ENCODE measurements at places on chromosomes 2 and 18. TPM values are rescaled to one million over a fixed set of nuclear protein-coding genes. Genes with fewer than 3 reads are reported as not detected.

GRCh38 chr2:131425231-131425941 lies 50.5 kb upstream of the TUBA3D start:
- DNase-seq, result no peak
- H3K4me3 ChIP-seq, result no peak overlapping the region
- no peak overlapping the region for H3K27ac ChIP-seq
- H3K4me1 ChIP-seq, result no peaks in the 10 kb centered on the region
- H3K27me3 ChIP-seq, result peaks cover 54% of the 10 kb centered on the region

DNA sequence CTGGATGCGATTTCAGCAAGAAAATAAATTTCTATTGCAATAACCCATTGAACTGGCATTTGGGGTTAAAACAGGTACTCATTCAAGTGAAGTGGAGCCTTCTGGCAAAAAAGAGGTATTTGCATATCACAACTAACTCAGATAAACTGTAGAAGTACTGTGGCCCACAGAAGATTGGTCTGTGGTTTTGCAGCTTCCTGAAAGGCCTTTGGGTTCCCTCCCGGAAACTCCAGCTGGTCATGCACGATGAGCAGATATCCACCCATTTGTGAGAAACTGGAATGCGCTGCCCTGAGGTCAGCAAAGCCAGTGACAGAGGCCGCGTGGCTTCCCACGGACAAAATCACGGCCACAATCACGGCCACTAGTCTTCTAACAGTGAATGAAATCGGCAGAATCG lies 106.3 kb downstream of the EPHA4 start:
- DNase-seq, result no peak
- H3K36me3 ChIP-seq, result no peaks in the 10 kb centered on the region
- peaks cover 6% of the 10 kb centered on the region for H3K4me1 ChIP-seq
- no peak overlapping the region for H3K27ac ChIP-seq
- no peaks in the 10 kb centered on the region for H3K27me3 ChIP-seq

GRCh38 chr2:70733646-70734180 lies 34.3 kb downstream of the ADD2 start:
- no peaks in the 10 kb centered on the region for H3K4me1 ChIP-seq
- no peak for DNase-seq
- no peaks in the 10 kb centered on the region for H3K36me3 ChIP-seq
- H3K27ac ChIP-seq, result no peak overlapping the region
- peaks cover 9% of the 10 kb centered on the region for H3K27me3 ChIP-seq

DNA sequence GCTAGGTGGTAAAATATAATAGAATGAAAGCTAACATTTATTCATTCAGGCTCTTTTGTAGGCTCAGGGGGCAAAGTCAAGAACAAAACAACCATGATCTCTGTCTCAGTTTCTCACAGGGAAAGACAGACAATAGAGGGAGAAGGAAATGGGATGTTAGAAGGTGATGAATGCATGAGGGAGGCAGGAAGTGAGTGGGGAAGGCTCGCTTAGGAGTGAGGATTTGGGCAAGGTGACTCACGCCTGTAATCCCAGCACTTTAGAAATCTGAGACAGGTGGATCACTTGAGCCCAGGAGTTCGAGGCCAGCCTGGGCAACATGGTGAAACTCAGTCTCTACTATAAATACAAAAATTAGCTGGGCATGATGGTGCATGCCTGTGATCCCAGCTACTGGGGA lies 88.4 kb downstream of the CTIF start:
- no peaks in the 10 kb centered on the region for H3K4me1 ChIP-seq
- H3K4me3 ChIP-seq, result no peak overlapping the region
- H3K36me3 ChIP-seq, result no peaks in the 10 kb centered on the region
- H3K27me3 ChIP-seq, result no peaks in the 10 kb centered on the region

- no peaks in the 10 kb centered on the region for H3K4me1 ChIP-seq
- H3K27ac ChIP-seq, result no peak overlapping the region
- peak; percentile 17 for DNase-seq
- no peak overlapping the region for H3K4me3 ChIP-seq
Observed at GRCh38 chr2:96091141-96091710, 25.1 kb downstream of the ADRA2B start.

RFTN2 gene
- total RNA-seq, result 4.3 TPM

ERFE gene
- total RNA-seq, result not detected

LRATD1 gene
- total RNA-seq, result 8.0 TPM

IL36RN gene
- not detected for total RNA-seq

LIMS3 gene
- 2.4 TPM for total RNA-seq
